Naive thymus-derived CD8-positive, alpha-beta T cell (primary cell): ENCODE measurements at places on chromosomes 13 and 19.

DNA sequence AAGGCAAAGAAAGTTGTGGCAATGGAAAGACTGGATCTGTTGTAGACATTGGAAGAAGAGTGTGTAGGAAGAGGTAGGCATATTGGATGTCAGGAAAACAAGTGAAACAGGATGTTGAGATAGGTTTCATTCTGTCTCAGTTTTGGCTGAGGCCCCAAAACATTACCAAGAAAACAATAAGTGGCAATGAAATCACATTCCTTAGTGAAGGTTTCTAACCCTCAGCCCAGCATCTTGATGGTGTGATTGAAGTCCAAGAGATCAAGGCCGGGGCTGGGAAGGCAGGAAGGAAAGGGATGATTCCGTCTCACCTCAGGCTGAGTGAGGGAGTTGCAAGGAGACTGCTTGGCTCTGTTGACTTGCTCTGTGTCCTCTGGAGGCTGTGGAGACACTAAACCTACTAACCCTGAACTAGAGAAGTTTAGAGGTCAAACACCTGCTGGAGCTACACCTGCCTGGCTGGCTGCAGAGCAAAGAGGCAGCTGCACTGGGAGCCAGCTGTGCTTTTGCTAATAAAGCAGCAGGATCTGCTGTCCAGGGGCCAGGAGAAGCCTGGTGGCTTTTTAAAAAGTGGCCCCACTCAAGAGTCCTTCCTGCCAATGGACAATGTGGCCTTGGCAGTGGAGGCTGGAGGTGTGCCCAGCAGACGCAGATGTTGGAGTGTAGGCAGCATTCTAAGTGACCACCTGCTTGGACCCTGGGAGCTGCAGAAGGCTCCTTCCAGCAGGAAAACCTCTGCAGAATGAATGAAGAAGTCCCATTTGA is 53.6 kb downstream of the DGKH start:
- no peak for DNase-seq

- no peak for DNase-seq
Measured at GRCh38 chr13:47017476-47017875, 120.6 kb upstream of the HTR2A start.

GRCh38 chr13:56789527-56789926 is 351.2 kb upstream of the PRR20A start:
- no peak for DNase-seq

DNA sequence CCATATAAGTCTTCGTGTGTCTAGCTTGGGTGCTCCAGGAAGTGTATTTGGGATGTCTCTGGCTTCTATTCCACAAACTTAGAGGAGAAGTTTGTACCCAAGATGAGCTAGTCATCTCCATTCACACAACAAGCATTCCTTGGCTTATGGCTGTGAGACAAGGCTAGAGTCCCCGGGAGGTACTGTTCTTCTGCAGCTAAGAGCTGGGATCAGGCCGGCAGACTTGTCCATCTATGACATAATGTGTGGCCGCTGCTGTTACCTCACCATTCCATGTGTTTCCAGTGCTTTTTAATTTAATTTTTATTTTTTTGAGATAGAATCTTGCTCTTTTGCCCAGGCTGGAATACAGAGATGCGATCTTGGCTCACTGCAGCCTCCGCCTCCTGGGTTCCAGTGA is 20.7 kb downstream of the GATAD2A start:
- DNase-seq = no peak

DNA sequence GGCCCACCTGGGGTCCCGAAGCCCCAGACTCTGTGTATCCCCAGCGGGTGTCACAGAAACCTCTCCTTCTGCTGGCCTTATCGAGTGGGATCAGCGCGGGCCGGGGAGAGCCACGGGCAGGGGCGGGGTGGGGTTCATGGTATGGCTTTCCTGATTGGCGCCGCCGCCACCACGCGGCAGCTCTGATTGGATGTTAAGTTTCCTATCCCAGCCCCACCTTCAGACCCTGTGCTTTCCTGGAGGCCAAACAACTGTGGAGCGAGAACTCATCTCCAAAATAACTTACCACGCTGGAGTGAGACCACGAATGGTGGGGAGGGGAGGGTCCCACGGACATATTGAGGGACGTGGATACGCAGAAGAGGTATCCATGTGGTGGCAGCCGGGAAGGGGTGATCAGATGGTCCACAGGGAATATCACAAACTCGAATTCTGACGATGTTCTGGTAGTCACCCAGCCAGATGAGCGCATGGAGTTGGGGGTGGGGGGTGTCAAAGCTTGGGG is 1.0 kb upstream of the ICAM5 start:
- no peak for DNase-seq

- no peak for DNase-seq
Measured at GRCh38 chr19:3056417-3057088, 5.7 kb downstream of the TLE5 start.

DNA sequence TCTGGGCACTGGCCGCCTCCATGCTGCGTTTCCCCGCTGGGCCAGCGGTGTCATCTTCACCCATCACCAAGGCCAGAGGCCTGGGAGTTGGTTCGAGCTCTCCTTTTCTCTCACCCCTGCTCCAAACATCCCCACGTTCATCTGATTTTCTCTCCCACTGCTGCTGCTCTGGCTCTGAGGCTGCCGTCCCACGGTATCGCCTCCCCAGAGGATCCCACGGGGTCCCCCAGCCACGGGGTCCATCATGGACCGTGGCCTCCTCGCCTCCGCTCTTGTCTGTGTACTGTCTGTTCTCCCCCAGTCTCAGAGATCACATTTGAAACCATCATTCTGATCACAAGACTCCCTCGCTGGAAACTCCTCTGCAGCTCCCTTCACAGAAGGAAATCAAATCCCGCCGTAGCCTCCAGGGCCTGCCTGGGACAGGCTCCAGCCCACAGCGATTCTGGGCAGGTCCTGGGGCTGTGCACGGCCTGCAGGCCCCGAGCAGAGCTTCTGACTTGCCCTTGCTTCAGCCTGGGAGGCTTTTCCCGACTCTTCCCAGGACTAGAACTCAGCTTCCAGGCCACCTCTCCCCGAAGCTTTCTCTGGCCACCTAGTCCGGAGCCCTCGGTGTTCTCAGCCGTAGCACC is 64.2 kb downstream of the SOX1 start:
- no peak for DNase-seq

- DNase-seq = no peak
Measured at GRCh38 chr19:30153326-30154210, 211.5 kb downstream of the URI1 start.

DNA sequence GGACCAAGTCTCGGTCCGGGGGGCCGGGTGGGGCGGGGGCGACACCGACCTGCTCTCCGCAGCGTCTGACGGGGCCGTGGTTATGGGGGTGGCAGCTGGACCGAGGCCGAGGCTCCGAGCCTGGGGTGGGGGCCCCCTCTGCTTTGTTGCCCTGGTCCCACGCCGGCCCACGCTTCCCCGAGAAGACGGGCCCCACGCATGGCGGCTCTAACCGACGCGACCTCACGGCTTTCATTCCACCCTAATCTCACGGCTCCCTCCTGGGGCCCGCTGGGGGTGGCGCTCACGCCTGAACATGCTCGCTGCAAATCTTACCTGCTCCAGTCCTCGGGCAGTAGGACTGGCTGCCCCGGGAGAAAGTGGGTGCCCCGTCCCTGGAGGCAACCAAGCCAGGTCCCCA is 14.8 kb upstream of the MISP start:
- no peak for DNase-seq

- peak; percentile 99 for DNase-seq
Measured at GRCh38 chr19:52962394-52963246, at the start of gene ZNF816. ZNF816 (minus strand) TSS chr19:52962881; CDS start chr19:52956089, 6,792 bp downstream.

DNA sequence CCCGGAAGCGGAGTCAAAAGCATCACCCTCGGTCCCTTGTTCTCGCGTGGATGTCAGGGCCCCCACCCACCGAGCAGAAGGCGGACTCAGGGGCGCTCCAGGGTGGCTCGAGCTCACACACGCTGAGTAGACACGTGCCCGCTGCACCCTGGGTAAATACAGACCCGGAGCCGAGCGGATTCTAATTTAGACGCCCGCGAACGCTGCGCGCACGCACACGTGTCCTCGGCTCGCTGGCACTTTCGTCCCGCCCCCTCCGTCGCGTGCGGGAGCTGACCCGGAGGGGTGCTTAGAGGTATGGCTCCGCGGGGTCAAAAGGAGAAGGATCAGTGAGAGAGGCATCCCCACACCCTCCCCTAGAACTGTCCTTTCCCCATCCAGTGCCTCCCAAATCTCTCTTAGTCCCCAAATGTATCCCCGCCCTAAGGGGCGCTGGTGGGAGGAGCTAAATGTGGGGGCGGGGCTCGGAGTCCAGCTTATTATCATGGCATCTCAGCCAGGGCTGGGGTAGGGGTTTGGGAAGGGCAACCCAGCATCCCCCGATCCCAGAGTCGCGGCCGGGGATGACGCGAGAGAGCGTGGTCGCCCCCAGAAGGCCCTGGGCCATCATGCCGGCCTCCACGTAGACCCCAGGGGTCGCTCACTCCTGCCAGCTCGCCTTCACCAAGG is 451 bp upstream of the ICAM5 start:
- DNase-seq = peak; percentile 66

DNA sequence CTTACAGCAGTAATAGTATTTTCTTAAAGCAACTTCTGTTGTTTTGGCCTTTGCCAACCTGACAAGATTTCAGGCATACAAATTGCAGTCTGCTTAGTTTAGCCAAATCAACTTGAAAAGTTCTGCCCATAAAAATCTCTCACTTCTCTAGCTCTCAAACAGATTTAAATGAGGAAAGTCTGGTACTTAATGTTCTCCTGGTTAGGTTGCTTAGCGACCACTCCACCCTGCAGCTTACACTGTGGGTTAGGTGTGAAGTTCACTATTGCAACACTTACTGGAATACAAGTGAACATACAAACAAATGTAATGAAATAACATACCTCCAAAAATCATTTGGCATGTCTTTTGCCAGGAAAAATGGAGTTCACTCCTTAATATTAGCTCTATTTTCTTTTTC is 178.7 kb upstream of the PCDH9 start:
- no peak for DNase-seq

GRCh38 chr13:64438084-64438483 is 2792.1 kb downstream of the PCDH9 start:
- DNase-seq = no peak

- DNase-seq = peak; percentile 40
Measured at GRCh38 chr19:45952686-45953505, 20.8 kb downstream of the NOVA2 start.

DNA sequence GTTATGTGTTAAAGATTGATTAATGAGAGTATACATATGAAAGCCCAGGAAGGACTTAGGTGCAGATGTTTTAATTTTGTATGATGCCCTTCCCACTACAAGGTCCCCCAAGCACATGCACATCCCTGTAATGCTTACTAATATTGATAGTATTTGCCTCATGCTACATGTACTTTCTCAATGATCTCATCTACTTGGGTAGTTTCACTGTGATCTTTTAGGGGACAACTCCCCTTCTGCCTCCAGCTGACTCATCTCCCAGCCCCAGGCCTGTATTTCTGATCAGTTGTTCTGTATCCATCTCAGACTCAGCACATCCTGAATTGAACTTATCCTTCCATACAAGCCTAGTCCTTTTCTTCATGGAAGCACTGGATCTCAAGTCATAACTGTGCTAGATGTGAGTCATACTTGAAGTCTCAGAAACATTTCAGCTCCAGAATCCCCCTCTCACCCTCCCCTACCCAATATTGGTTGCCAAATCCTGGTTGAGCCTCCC is 49.4 kb upstream of the INTS6 start:
- DNase-seq = no peak

DNA sequence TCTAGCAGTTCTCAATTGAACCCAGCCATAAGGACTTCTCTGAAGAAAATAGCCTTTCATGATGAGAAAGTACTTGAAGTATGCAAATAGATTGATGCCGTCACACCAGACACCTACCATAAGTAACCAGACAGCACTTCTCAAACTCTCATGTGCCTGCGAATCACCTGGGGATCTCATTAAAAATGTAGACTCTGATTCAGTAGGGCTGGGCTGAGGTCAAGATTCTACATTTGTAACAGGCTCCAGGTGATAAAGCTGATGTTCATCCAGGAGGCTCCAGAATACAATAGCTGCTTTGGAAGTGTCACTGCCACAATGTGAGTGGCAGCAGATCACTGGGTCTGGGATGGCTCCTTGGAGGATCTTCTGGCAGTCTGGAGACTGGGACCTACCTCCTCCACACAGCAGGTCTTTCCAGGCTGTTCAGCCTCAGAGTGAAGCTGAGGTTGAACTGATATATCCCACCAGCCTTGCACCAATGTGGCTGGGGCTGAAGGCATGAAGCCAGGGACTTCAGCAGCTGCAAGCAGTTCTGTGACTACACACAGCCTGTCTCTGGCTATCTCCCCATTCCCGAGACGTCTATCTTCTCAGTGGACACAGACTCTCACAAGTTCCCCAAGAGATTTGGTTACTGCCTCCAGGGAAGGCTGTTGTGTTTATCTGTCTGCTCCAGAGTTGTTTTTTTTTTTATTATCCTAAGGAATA is 9.1 kb downstream of the MBNL2 start:
- no peak for DNase-seq

- DNase-seq = no peak
Measured at GRCh38 chr19:7869910-7870511, 4.2 kb downstream of the PRR36 start.

- DNase-seq = no peak
Measured at GRCh38 chr19:40805258-40805868, 6.4 kb downstream of the EGLN2 start.

GRCh38 chr13:52983836-52984235 is 44.8 kb upstream of the OLFM4 start:
- DNase-seq = no peak

GRCh38 chr19:4988770-4989251 is 19.9 kb downstream of the KDM4B start:
- no peak for DNase-seq

- no peak for DNase-seq
Measured at GRCh38 chr19:45331411-45331810, 8.7 kb upstream of the CKM start.

GRCh38 chr19:55598034-55598433 is 1.3 kb downstream of the FIZ1 start:
- DNase-seq = no peak

GRCh38 chr13:40583738-40584137 is 82.7 kb downstream of the FOXO1 start:
- no peak for DNase-seq

DNA sequence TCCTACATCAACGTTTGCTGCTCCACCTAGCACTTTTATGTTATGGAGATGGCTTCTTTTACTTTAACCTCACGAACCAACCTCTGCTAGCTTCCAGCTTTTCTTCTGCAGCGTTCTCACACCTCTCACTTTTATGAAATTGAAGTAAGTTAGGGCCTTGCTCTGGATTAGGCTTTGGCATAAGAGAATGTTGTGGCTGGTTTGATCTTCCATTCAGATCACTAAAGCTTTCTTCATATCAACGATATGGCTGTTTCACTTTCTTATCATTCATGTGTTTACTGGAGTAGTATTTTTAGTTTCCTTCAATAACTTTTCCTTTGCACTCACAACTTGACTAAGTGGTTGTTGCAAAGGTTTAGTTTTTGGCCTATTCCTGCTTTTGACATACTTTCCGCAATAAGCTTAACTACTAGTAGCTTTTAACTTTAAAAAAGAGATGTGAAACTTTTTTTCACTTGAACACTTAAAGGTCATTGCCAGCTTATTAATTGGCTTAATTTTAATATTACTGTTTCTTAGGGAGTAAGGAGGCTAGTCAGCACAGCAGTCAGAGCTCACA is 60.0 kb upstream of the SPRY2 start:
- DNase-seq = no peak
